Sciatic nerve (tissue), 2 donors: ENCODE measurements at places on chromosomes 7 and 10.

- DNase-seq: no peak
Measured at GRCh38 chr10:42767906-42768305, 14.7 kb upstream of the BMS1 start.

DNA sequence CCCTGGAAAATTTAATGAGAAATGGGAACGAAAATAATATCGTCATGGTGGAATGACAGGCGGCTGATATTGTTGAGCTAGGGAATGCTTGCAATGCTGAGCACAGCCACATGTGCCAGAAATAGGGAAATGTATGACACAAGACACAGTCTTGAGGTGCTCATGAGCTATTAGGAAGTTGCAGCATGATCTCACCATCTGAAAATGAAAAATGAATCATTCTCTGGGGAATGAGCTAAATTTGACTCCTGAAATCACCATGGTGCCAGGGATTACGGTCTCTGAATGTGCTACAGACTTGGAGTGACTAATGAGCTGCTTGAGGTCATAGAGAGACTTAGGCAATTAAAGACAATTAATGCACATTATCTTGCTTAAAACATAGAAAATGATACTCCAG lies 845.0 kb downstream of the CNTNAP2 start:
- DNase-seq: no peak

DNA sequence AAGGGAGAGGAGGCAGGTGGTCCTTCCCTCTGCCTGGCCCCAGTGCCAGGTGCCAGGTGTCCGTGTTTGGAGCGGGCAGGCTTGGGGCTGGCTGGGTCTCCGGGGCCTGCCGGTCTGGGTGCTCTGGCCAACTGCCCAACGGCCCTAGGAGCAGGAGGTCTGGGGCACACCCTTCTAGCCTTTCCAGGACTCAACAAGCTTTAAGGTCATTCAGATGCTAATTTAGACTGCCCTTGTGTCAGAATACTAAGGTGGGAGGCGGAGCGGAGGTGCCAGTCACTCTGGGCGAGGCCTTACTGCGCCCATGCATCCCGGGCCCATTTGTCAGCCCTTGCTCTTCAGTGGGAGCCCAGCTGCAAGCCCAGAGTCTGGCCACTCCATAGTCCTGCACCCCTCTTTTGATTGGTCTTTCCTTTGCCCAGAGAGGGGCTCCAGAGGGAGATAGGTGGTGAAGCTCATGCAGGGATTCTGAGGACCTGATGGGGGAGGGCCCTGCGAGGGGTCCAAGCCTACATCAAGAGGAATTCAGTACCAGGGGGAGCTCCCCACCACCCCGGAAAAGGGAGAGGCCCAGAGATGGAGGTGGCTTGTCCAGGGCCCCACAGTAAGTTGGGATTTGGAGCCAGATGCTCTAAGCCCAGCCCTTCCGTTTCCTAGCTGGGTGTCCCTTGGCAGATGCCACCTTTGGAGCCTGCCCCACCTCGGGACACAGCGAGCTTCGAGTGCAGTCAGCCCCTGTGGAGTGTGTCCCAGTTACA lies 1.3 kb downstream of the PGAM2 start:
- peak; percentile 55 for DNase-seq

- DNase-seq: no peak
Measured at GRCh38 chr10:84097787-84098353, 41.4 kb upstream of the GHITM start.
